Neural progenitor cell (in vitro differentiated cells): ENCODE measurements at places on chromosomes 13 and 19.

DNA sequence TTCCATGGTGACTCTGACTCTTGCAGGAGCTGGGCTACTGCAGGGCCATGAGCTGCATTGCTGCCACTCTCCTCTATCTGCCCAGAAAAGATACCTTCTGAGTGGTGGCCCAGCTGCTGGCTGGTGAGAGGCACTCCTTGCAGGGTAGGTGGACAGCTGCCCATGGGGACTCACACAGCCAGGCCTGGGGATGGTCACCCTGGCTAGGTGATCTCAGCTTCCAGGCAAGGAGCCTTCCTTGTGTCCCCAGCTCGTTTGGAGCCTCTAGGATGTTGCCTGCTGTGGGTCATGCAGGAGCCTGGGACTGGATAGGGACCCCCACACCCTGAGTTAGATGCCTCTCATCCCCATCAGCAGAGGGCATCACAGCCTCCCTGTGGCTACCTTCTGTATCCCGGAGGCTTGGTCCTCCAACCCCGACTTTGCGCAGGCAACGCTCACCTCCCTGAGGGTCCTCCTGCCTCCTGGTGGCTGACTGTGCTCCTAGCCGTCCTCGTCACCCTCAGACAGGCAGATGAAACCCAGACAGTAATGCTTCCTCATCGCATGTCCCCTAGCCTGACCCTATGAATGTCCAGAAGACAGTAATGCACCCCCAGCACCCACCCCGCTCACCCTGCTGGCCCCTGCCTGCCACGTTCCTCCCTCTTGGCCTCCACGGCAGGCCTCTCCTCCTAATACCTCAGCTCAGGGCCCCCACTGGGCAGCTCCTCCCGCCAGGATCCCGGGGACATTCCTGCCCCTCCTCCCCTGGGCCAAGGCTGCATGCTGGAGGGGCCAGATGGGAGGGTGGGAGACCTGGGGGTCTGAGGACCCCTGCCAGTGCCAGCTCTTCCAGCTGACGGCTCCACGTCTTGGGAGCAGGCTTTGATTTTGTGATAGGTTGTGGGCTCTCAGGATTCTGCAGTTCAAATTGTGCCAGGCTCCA, 13.6 kb upstream of the ZNF14 start:
- no peak for DNase-seq

DNA sequence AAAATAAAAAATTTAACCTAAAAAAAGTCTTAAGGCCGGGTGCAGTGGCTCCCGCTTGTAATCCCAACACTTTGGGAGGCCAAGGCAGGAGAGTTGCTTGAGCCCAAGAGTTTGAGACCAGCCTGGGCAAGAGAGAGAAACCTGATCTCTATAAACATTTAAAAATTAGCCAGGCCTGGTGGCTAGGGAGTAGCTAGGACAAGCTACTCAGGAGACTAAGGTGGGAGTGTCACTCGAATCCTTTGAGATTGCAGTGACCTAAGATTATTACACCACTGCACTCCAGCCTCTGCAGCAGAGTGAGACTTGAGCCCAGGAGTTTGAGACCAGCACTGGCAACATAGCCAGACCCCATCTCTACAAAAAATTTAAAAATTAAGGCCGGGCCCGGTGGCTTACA, 1.1 kb downstream of the CCDC97 start:
- no peak for DNase-seq

DNA sequence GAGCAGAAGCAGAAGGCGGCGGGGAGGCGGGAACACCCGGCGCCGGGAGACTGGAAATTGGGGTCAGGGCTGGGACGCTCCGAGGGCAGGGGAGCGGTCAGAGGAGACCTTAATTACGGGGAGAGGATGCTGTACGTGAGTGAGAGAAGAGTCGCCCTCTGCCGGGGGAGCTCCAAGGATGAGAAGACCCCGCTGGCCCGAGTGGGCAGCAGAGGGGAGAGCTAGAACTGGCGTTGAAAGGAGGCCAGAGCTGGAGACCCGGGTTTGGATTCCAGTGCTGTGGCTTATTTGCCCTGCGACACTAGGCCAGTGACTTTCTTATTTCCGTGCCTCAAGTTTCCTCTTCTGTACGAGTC, 536 bp downstream of the FAM32A start:
- DNase-seq, result peak; percentile 86

- no peak for DNase-seq
Measured at GRCh38 chr13:99415014-99415650, 86.1 kb upstream of the TM9SF2 start.

DNA sequence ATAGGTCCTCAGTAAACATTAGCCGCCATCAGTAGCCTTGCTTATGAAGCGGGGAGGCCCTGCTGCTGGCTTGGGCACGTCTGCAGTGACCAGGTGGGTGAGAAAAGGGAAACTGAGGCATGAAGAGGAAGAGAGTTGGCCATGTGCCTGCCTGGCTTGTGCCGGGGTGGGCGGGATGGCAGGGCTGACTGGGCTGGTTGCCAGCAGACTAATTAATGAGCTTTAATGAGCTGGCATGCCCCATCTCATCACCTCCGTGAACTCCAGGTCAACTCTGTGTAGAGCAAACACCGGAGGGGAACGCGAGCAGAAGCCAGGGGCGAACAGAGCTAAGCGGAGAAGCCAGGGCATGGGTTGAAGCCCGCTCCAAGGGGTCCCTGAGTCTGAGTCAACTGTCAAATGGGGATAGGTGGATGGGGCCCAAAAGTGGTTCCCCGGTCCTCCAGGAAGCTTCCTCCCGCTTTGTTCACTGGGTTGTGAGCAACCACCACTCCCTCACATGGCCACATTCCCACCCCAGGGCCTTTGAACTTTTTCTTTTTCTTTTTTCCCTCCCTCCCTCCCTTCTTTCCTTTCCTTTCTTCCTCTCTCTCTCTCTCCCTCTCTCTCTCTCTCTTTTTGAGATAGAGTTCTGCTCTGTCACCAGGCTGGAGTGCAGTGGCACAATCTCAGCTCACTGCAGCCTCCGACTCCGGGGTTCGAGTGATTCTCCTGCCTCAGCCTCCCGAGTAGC, 8.7 kb downstream of the NR2F6 start:
- no peak for DNase-seq

- DNase-seq, result no peak
Measured at GRCh38 chr13:19062019-19062646, 119.5 kb downstream of the TUBA3C start.

GRCh38 chr19:45576682-45577081, 7.9 kb downstream of the OPA3 start:
- DNase-seq, result no peak

DNA sequence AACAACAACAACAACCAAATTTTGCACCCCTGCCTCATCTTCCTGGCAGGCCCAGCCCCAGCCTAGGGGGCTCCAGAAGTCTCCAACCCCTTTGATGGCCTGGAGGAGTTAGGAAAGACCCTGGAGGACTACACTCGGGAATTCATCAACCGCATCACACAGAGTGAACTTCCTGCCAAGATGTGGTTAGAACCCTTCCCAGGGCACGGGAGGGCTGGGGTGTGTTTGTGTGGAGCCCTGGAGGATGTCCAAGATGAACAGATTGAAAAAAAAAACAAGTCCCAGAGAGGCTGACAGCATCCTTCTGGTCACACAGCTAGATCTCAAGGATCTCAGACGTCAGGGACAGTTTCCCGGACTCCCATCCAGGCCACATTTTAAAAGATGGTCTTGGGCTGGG, 13.3 kb downstream of the APOC1 start:
- no peak for DNase-seq

GRCh38 chr19:8550070-8550469, 27.2 kb downstream of the MYO1F start:
- no peak for DNase-seq

DNA sequence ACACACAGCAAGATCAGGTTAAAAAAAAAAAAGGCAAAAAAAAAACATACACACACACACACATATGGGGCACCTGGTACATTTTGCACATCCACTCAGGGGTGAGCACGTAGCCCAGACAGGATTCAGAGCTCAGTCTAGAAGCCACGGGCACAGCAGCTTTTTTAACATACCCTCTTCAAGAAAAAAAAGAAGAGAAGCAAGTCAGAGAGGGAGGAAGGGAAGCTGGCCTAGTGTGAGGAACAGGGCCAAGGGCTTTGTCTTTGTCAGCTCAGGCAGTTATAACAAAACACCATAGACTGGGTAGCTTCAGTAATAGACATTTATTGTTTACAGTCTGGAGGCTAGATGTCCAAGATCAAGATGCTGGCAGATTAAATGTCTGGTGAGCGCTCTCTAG, 2.3 kb upstream of the TPM4 start:
- DNase-seq, result no peak

GRCh38 chr19:42394751-42395150, 4.7 kb upstream of the CNFN start:
- no peak for DNase-seq

DNA sequence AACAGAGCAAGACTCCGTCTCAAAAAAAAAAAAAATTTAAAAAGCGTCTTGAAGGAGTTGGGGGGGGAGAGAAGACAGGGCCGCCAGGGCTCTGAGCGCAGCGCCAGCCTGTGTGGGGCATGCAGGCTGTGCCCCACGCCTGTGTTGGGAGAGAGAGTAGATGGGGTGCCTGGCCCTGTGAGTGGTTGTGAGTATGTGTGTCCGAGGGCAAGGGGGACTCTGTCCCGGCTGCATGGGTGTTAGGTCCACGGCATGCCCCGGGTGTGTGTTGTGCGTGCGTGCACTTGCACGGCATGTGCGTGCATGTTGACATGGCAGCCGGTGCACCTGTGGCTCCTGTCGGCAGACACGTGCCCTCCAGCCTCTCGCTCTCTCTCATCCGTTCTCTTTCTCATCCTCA, 3.4 kb downstream of the MAP2K7 start:
- DNase-seq, result no peak

DNA sequence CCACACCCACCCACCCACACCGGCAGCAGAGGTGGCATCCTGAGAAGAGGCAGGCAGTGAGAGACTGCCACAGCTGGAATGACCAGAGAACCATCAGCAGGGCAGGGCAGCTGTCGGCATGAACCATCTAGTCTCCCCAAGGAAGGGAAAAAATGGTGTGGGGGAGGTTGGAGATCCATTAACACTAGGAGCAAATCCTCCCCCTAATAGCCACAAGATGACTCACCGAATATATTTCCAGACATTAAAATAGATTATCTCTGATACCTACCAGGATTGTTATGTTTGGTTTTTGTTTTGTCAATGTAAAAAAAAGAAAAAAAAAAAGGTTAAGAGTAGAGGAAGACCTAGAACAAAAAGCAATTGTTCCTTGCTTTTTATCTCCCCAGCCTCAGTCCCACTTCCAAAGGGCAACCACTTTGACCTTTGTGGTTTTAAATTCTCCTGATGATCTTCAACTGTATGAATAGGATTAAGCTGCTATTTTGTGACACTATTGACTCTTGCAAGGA, 34.2 kb downstream of the THSD1 start:
- DNase-seq, result peak; percentile 20

DNA sequence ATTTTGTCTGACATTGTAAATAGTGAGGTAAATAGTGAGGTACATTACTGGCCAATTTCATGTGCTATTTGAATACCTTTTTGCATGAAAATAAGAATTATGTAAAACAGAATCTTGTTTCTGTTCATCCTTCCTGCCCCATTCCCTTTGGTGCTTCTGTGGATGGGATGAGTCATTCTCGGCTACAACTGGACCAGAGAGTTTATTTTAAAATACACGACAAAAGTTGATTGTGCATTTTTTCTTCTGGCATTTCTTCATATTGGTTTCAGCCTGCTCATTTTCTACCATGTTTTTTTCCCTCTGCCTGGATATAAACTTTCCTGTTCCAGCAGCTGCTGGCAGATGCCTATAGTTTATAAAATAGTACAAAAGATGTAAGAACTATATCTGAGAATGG, 107.5 kb downstream of the CYSLTR2 start:
- no peak for DNase-seq

GRCh38 chr13:80048030-80048429, 292.9 kb downstream of the SPRY2 start:
- DNase-seq, result no peak

GRCh38 chr13:31174018-31174417, 12.3 kb upstream of the HSPH1 start:
- DNase-seq, result no peak

DNA sequence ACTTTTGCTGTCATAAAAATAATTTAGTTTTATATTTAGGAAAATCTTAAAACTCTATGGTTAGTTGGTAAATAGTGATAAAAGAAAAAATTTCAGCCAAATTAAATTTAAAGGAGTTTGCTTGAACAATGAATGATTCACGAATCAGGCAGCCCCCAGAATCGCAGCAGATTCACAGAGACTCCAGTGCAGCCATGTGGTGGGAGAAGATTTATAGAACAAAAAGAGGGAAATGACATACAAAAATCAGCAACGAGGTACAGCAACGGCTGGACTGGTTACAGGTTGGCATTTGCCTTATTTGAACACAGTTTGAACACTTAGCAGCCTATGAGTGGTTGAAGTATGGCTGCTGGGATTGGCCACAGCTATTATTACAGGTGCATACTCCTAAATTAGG, 96.4 kb upstream of the MYCBP2 start:
- no peak for DNase-seq

DNA sequence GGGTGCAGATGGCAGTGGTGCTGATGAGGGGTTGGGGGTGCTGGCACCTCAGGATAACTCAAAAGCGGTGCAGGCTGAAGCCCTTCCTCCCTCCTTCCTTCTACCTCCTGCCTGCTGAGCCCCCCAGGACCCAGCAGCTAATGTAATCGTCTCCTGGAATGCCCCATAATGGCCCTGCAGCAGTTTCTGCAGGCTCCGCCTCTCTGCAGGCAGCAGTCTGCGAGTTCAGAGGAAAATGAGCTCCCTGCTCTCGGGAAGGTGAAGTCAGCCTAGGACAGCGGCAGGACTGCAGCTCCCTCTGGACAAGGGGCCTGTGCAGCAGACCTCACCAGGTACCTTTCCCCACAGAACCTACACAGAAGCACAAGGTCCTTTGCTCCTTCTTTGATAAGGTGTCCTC, 130.9 kb downstream of the ZDHHC20 start:
- DNase-seq, result peak; percentile 58

GRCh38 chr13:48818495-48819356, 157.0 kb upstream of the FNDC3A start:
- DNase-seq, result no peak

- DNase-seq, result peak; percentile 14
Measured at GRCh38 chr13:29847501-29847983, 2.9 kb downstream of the UBL3 start.

- DNase-seq, result no peak
Measured at GRCh38 chr13:112838842-112839117, 130.2 kb upstream of the MCF2L start.

DNA sequence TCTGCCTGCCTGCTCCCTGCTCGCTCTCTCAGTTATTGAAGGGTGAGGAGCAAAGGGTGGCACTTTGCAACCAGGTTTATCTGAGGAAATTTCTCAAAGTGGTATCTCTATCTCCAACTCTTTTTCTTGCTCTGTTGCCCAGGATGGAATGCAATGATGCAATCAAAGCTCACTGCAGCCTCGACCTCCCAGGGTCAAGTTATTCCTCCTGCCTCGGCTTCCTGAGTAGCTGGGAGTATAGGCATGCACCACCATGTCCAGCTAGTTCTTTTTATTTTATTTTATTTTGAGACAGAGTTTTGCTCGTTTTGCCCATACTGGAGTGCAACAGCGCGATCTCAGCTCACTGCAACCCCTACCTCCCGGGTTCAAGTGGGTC, 4.9 kb downstream of the ACTMAP start:
- no peak for DNase-seq

GRCh38 chr13:107192289-107192688, 624.4 kb upstream of the ARGLU1 start:
- DNase-seq, result peak; percentile 6

GRCh38 chr13:59566561-59566960, 597.2 kb downstream of the DIAPH3 start:
- no peak for DNase-seq
